ENCODE measurements at places on chromosomes 5 and 9. TPM values are rescaled to one million over a fixed set of nuclear protein-coding genes. Genes with fewer than 3 reads are reported as not detected.

- H3K27me3 ChIP-seq, result no peaks in the 10 kb centered on the region
- H3K4me3 ChIP-seq, result peak overlapping the region; percentile 64
- peaks cover 11% of the 10 kb centered on the region for H3K4me1 ChIP-seq
- no peak for DNase-seq
Observed at GRCh38 chr5:32193591-32193990, 19.5 kb upstream of the GOLPH3 start.

DNA sequence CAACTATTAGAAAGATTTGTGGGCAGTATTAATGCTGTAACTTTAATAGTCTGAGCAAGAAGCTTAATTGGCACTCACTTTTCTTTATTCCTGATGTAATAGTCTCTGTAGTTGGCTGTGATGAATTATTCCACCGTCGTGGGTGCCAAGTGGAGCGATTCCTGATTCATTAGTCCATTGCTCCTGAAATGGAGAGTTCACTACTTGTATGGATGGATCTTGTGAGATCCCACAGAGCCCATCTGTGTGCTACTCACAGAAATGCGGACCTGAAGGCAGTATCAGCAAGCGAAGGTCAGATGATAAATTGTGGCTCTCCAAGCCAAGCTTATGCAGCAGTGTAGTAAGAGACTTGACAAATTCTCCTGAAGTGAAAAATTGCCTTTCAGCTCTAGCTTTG, 212.2 kb downstream of the CHSY3 start:
- H3K36me3 ChIP-seq, result no peaks in the 10 kb centered on the region
- no peak overlapping the region for H3K4me3 ChIP-seq
- H3K27me3 ChIP-seq, result no peaks in the 10 kb centered on the region
- DNase-seq, result no peak
- no peaks in the 10 kb centered on the region for H3K4me1 ChIP-seq

- no peak overlapping the region for H3K27ac ChIP-seq
- peaks cover 2% of the 10 kb centered on the region for H3K27me3 ChIP-seq
- DNase-seq, result no peak
Observed at GRCh38 chr9:101225271-101225670, 159.5 kb downstream of the BAAT start.

DNA sequence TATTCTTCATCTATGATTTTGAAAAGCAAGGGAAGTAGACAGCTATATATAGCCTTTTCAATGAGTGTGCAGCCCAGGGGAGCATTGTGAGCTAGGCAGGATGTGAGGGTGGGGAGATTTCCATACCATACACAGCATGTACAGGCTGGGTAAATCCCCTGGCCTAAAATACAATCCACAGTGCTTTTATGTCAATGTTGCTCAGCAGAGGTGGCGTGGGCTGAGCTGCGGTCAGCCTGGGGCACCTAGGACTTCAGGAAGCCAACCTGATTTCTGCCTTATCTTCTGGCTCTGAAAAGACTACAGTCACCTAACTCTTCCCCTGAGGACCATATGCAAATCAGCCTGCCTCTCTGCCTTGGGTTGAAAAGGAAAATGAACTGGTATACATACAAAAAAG, 6.3 kb upstream of the GARIN3 start:
- peak overlapping the region; percentile 86 for H3K27ac ChIP-seq
- H3K4me1 ChIP-seq, result peaks cover 30% of the 10 kb centered on the region
- peak overlapping the region; percentile 62 for H3K4me3 ChIP-seq
- H3K27me3 ChIP-seq, result no peaks in the 10 kb centered on the region
- DNase-seq, result peak; percentile 44

GRCh38 chr5:147464211-147464610, 45.7 kb downstream of the DPYSL3 start:
- no peaks in the 10 kb centered on the region for H3K36me3 ChIP-seq
- H3K27me3 ChIP-seq, result peaks cover 3% of the 10 kb centered on the region
- no peak for DNase-seq
- H3K4me1 ChIP-seq, result no peaks in the 10 kb centered on the region
- H3K4me3 ChIP-seq, result no peak overlapping the region

GRCh38 chr5:118211606-118212005, 776.7 kb downstream of the DTWD2 start:
- H3K36me3 ChIP-seq, result no peaks in the 10 kb centered on the region
- DNase-seq, result no peak
- no peaks in the 10 kb centered on the region for H3K4me1 ChIP-seq
- H3K27ac ChIP-seq, result no peak overlapping the region

DNA sequence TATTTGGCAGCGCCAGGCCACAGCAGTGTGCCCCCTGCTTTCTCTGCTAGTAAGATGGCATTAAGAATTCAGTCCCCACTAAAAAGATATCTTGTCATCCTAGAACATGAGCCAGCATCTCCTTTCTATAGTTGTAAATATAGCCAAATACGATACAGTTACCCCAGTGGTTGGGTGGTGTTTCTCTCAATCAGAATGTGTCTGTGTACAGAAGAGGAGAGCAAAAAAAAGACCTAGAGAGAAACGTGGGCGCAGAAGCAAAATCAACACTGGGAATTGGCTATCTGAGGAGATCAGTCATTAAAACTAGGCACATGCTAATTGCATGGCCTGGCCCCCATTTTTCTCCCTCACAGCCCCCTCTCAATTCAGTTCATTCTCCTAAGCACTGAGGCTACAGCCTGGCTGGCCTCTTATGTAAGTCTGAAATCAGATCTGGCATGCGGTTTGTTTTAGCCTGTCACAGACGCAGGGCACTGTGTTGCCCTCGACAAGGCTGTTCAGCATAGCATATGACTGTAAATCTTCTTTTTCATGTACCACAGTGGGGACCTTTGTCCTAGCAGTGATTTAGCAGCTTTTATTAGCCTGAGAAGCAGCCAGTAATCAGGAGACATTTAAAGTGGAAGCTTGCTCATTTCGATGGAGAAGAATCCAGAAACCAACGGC, 57.8 kb downstream of the RORB start:
- peaks cover 16% of the 10 kb centered on the region for H3K4me1 ChIP-seq
- H3K4me3 ChIP-seq, result no peak overlapping the region
- no peaks in the 10 kb centered on the region for H3K36me3 ChIP-seq
- H3K27me3 ChIP-seq, result peaks cover 3% of the 10 kb centered on the region

The TMEM174 gene
- not detected for total RNA-seq

DNA sequence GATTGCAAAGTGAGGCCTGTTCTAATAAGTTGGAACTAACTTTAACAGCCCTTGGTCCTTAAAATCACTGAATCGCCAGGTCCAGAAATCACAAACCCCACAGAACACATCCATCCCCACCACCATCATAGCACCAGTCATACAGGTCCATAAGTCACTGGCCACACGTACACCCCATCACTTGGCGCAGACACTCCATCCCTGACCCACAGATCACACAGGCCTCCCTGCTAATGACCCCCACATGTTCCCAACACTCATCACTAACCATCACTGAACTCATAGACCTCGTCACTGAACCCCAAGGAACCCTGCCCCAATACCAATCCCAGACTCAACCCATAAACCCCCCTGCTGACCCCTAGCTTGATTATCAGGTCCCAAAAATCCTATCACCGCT, 41.2 kb upstream of the ZNF300 start:
- no peak for DNase-seq
- no peaks in the 10 kb centered on the region for H3K4me1 ChIP-seq
- H3K36me3 ChIP-seq, result peaks cover 6% of the 10 kb centered on the region
- H3K27me3 ChIP-seq, result peaks cover 17% of the 10 kb centered on the region

DNA sequence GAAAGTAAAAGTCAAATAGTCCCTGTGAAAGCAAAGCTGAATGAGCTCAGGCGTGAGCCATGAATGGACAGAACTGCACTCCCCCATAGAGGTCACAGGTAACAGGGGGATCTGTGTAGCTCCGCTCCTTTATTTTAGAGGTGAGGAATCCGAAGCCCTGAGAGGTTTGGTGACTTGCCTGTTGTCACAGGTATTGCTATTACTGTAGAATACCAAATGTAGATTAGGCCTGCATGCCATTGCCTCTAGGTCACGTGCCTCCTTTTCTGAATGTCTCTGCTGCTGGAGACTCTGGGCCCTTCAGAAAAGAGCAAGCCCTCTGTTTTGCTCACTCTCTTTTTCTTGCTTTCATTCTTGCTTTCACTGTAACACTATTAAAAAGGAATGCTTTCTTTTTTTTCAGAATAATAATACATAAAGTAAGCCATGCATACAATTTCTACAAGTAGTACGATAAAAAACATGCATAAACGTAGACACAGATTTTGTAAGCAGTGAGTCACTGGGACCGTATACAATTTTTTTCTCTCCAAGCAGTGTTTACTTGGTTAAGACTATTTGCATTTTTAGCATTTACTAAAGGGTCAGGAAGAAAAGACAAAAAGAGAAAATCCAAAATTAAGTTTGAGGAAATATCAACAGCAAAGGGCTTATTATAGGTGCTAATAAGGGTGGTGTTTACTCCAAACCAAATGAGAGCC, 568.7 kb upstream of the ADAMTS16 start:
- no peaks in the 10 kb centered on the region for H3K27me3 ChIP-seq
- no peak overlapping the region for H3K4me3 ChIP-seq
- no peaks in the 10 kb centered on the region for H3K36me3 ChIP-seq
- no peaks in the 10 kb centered on the region for H3K4me1 ChIP-seq
- DNase-seq, result no peak

The WHRN gene
- 14.5 TPM for total RNA-seq

DNA sequence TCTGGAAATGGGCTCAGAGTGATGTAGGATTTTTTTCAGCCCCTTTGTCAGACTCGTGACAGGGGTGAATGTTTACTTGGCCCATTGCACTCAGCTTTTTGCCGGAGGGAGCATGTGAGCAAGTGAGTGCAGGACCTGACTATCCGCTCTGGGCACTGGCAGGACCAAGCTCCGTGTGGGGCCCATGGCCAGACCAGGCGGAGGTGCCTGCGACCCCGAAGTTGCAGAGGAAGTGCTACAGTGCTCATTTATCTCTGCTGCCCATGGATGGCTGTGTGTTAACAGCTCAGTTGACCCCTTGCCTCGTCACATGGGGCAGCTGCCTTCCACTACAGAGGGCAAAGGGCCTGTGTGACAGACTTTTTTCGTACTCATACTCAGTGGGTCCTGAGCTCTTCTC, 744.3 kb downstream of the IRX1 start:
- no peak overlapping the region for H3K4me3 ChIP-seq
- no peaks in the 10 kb centered on the region for H3K27me3 ChIP-seq
- DNase-seq, result no peak
- H3K27ac ChIP-seq, result no peak overlapping the region
- H3K36me3 ChIP-seq, result no peaks in the 10 kb centered on the region

The BRD3OS gene
- 19.3 TPM for total RNA-seq

- no peaks in the 10 kb centered on the region for H3K27me3 ChIP-seq
- peaks cover 92% of the 10 kb centered on the region for H3K4me1 ChIP-seq
- H3K27ac ChIP-seq, result peak overlapping the region; percentile 92
- peaks cover 9% of the 10 kb centered on the region for H3K36me3 ChIP-seq
- H3K4me3 ChIP-seq, result peak overlapping the region; percentile 86
- DNase-seq, result peak; percentile 65
Observed at GRCh38 chr5:139670369-139671095, 22.4 kb downstream of the CXXC5 start.

DNA sequence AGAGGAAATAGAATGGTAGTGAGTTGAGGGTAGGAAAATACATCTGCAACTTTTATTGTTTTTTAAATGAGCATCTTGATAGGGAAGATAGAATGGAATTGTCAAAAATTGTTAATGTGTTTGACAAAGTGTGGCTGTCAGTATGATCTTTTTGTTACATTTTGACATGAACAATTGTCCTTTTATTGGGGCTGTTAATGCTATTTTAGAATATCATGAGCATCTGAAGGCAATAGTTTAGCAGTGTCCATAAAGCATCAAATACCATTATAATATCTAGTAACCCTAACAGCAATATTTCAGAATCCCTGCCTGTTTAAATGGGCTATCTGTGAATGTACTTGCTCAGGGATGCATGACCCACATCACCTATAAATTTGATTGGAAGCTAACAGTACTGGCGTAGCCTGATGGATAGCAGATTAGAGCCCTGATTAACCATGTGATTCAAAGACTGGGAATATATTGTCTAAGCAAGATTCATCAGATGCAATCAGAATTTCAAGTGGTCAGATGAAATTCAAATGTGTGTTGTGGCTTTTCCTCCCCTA, 37.8 kb downstream of the TLE4 start:
- DNase-seq, result no peak
- peaks cover 51% of the 10 kb centered on the region for H3K4me1 ChIP-seq
- H3K4me3 ChIP-seq, result no peak overlapping the region
- H3K36me3 ChIP-seq, result peaks cover 21% of the 10 kb centered on the region
- H3K27me3 ChIP-seq, result no peaks in the 10 kb centered on the region

The CCDC183 gene
- not detected for total RNA-seq

GRCh38 chr5:91150234-91150633, 232.9 kb downstream of the ARRDC3 start:
- H3K4me3 ChIP-seq, result no peak overlapping the region
- H3K4me1 ChIP-seq, result no peaks in the 10 kb centered on the region
- no peaks in the 10 kb centered on the region for H3K36me3 ChIP-seq
- H3K27me3 ChIP-seq, result peaks cover 4% of the 10 kb centered on the region

DNA sequence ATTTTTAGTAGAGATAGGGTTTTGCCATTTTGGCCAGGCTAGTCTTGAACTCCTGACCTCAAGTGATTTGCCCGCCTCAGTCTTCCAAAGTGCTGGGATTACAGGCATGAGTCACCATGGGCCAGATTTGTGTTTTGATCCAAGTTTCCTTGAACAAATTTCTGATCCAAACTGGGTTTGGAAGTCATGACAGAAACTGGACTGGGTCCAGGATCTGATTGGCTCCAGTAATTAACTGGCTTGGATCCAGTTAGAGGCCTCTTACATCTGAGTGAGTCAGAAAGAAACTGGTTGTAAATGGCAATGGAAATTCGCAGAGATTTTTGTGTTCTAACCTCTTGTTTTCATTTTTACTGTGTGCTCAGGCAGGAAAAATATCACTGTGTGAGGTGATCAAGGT, 141.6 kb downstream of the SLC25A46 start:
- no peak overlapping the region for H3K4me3 ChIP-seq
- no peaks in the 10 kb centered on the region for H3K4me1 ChIP-seq
- H3K27ac ChIP-seq, result no peak overlapping the region
- H3K36me3 ChIP-seq, result no peaks in the 10 kb centered on the region
- no peak for DNase-seq

GRCh38 chr9:129306318-129306973, 128.4 kb upstream of the IER5L start:
- peaks cover 33% of the 10 kb centered on the region for H3K27me3 ChIP-seq
- H3K27ac ChIP-seq, result no peak overlapping the region
- H3K4me3 ChIP-seq, result no peak overlapping the region
- H3K4me1 ChIP-seq, result no peaks in the 10 kb centered on the region

DNA sequence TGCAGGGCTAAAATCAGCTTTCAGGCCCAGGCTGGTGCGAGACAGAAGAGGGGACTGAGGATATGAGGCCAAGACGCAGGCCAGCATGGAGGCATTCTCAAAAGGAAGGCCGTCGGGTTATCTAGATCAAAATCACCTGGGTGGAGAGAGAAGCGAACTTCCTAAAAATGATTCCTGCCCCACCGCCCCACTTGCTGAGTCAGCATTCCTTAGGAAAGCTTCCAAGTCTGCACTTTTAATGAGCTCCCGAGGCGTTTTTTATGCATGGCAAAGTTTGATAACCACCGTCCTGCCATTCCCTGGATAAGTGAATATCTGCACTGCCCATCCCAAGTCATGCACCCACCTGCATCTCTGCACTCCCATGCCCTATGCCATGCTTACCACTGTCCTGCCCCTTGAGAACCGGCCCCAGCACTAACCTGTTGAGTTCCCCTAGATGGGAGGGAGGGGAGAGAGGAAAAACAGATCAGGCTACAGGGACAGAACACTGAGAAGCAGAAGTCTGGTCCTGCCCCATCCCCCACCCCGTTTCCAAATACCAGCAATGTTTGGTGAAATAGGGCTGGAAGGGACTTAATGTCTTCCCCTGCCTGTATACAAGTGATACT, 1.6 kb upstream of the SPOCK1 start:
- no peaks in the 10 kb centered on the region for H3K4me1 ChIP-seq
- no peak overlapping the region for H3K27ac ChIP-seq
- DNase-seq, result no peak

The PTPA gene
- total RNA-seq, result 67.2 TPM

GRCh38 chr5:108579236-108579635, 168.5 kb upstream of the FER start:
- H3K27me3 ChIP-seq, result peaks cover 4% of the 10 kb centered on the region
- no peaks in the 10 kb centered on the region for H3K4me1 ChIP-seq
- H3K27ac ChIP-seq, result no peak overlapping the region
- no peak for DNase-seq
- H3K36me3 ChIP-seq, result no peaks in the 10 kb centered on the region
- no peak overlapping the region for H3K4me3 ChIP-seq

All from activated B cell treated with CpG ODN at 0.5 μM for 24 hours (primary cell).